ENCODE measurements at places on chromosomes 5 and 9. TPM values are rescaled to one million over a fixed set of nuclear protein-coding genes. Genes with fewer than 3 reads are reported as not detected.

GRCh38 chr5:143006501-143006900 lies 236.3 kb downstream of the ARHGAP26 start:
- DNase-seq, result no peak

DNA sequence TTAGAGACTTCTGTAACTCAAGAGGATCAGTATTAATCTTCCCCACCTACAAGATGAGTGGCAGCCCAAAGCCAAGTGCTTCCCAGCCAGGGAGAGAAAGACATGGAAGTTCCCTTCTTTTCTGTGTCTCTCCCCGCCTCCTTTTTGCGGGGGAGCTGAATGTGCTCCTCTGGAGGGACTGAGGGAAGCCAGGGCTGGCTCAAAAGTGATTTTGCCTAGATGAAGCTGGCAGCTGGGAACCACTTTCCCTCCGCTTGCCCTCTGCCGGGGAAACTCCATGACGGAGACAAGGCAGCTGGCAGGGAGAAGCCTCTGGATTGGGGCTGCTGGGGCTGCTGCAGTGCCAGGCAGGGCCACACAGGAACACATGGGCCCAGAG lies 24.4 kb downstream of the EGR1 start:
- DNase-seq, result no peak

DNA sequence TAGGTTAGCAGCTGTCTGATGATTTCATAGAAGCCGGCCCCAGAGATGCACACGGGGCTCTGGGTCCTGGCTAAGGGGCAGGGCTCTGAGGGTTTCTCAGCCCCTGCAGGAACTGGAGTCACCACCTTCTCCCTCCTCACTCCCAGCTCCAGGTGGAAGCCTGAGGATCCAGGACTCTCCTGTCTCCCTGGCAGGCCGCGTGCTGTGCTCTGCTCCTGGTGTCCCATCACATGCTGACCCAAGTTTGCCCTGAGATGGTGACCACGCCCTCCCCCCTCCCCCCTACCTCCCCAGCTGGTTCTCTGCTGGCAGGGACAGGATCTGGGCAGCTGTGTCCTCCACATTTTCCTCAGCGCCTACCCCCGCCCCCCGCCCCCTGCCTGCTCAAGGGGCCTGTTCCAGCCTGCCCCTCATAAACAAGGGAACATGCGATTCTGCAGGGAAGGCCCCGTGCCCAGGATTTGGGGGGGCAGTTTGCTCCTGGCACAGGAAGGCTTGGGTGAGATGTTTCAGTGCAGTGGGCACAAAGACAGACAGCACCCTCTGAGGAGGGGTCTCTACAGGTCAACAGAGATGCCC lies 87.4 kb downstream of the PSD2 start:
- no peak for DNase-seq

DNA sequence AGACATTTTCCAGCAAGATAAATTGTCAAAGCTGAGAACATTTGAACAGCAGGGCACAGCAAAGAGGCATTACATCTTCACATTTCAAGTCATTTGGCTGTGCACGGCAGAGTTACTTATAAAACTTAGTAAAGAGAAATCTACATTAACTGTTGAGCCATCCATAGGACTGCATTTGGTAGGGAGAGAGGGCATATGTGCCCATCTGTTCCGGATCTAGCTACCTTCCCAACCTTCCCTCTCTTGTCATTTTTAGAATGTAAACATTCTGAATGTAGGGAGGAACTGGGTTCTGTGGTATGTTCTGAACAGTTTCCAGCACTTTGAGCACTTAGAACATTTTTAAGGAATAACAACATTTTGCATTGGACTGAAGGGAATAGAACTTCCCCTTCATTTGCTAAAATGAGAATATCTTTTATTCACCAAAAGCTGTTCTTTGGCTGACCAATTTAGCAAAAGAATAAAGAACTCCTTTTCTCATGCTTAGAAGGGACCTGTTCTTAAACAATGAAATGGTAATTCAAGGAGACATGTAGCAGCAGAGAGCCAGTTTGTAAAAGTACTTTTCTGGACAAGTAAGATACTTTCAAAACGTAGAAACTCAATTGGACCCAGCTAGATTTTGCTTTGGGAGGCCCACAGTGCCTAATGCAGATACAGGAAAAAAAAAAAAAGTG lies 104.4 kb downstream of the CETN3 start:
- no peak for DNase-seq

The FBLL1 gene
- 0.06 TPM for polyA plus RNA-seq

The SLC4A9 gene
- polyA plus RNA-seq, result not detected
